ENCODE measurements at places on chromosomes 1 and 21.

DNA sequence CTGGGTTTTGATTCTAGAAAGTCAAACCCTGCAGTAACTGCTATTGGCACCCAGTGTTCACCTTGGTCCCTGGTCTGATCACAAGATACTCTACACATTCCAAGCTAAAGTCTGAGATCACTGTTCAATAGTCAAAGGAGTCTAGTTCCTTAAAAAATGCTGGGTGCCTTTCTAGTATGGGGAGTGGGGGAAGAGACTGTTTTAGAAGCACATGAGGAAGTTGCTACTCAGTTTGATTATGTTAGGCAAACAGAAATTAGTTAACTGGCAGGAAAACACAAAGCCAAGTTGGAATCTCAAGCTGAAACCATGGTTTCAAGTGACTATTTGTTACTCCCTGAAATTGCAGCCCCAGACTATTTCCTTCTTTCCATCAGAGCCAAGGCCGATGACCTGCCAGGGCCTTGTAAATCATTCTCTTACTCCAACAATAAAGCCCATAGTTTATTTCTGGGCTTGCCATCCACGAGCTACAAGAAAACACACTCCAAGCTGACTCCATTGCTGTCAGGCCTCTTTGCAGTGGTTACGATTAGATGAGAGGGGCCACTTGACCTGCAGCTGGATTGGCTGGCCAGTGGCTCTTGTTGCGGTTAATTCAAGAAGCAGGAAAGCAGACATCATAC is 21.1 kb upstream of the VTCN1 start:
- DNase-seq, result no peak

DNA sequence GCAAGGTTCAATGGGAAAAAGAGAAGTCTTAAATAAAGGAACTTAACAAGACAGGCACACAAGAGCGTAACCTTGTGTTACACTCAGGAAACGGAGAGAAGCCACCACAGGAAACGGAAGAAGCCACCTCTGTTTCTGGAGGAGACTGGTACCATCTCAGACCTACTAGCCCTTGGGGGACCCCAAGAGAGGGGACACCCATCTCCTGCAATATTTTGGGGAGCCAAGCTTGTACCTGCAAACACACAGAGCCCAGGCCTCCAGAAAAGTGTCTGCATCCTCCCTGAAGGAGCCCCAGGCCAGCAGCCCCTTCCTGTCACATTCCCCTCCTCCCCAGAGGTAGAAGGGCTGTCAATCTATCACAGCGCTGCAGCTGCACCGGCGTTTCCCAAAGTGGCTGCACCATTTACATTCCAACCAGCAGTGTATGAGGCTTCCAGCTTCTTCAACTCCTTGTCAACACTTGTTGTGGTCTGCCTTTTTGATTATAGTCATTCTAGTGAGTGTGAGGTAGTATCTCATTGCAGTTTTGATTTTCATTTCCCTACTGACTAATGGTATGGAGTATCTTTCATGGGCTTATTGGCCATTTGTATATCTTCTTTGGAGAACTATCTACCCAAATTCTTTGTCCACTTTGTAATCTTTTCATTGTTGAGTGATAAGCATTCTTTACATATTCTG is 23.0 kb upstream of the PADI1 start:
- DNase-seq, result no peak

GRCh38 chr1:109619576-109620400 is at the start of the genes AMPD2 and GNAT2:
Gene AMPD2, plus strand, starts transcription at chr1:109619837. Its CDS starts 1,339 bp downstream, at chr1:109621176.
Gene GNAT2, minus strand, starts transcription at chr1:109619616. Its CDS starts 6,746 bp downstream, at chr1:109612870.
- DNase-seq, result peak; percentile 40

DNA sequence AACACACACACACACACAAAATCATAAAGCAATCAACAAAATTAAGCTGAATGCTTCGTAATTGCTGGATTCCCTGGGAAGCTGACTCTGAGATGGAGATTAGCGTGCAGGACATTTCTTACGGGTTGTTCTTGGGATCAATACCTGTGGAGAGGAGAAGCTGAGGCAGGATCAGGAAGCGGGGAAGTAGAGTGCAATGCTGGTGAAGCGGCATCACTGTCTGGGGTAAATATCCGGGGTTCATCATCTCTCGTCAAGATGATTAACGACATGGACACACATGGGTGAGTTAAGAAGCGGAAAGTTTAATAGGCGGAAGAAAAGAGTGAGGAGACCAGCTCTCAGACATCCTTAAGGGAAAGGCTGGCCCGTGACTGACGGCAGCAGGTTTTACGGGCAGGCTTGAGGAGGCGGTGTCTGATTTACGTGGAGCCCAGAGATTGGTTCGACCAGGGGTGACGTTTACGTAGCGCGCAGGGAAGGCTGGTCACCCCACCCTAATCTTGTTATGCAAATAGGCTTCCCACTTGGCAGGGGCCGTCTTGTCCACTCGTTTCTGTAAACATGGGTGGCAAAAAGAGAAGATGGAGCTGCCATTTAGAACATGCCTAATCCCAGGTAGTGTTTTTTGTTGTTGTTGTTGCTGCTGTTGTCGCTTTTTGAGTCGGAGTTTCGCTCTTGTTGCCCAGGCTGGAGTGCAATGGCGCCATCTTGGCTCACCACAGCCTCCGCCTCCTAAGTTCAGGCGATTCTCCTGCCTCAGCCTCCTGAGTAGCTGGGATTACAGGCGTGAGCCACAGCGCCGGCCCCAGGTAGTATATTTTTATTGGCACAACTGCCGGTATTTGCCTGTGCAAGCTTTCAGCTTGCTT is 135.6 kb upstream of the KCNJ15 start:
- no peak for DNase-seq

DNA sequence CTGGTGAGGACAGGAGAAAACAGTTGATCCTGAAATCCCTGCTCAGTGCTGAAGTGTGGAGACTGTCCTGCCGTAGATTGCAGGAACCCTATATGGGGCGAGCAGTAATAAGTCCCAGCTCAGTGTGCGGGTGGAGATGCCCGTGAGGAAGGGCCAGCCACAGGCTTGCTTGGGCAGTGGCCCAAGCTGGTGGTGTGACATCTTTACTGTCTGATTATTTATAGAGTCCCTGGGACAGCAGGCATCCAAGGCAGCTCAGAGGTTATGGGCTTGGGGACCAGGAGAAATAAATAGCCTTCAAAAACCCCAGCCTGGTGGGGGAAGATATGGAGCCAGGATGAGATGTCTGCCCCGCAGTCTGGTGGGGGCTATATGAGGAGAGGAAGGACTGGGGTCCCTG is 170.7 kb upstream of the POU3F1 start:
- DNase-seq, result no peak

GRCh38 chr1:16243936-16244649 is 7.1 kb upstream of the CPLANE2 start:
- peak; percentile 27 for DNase-seq

- no peak for DNase-seq
Observed at GRCh38 chr1:25028907-25029599, 99.0 kb upstream of the RUNX3 start.

DNA sequence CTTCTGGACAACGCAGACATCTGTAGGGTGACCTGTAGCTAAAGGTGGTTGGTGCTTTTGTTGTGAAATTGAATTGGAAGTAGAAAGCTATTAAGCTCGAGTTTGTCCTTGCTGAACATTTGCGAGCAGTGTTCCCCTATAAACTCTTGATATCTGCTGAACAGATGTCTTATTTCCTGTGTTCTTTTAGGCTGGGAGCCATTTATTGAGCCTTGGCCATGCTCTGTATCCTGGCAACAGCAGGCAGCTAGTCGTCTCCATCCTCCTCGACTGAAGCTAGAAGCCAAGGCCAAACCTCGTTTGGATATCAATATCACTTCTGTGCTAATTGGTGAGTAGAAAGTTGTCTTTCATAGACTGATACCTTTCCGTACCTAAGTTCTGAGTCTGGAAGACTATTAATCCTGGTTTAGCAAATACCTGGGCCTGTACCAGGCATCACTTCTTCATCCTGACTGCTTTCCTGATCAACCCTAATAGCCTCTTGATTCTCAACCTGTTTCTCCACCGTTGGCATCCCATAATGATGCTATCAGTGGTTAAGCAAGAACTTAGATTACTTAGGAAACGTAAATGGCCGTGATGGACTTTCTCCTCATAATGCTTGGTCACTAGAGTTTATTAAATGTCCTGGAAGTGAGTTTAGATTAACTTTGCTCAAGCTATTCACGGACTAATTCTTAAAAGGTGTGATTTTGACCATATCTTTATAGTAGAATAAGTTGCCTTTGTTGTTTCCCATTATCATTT is 103.4 kb downstream of the VPS13D start:
- no peak for DNase-seq

DNA sequence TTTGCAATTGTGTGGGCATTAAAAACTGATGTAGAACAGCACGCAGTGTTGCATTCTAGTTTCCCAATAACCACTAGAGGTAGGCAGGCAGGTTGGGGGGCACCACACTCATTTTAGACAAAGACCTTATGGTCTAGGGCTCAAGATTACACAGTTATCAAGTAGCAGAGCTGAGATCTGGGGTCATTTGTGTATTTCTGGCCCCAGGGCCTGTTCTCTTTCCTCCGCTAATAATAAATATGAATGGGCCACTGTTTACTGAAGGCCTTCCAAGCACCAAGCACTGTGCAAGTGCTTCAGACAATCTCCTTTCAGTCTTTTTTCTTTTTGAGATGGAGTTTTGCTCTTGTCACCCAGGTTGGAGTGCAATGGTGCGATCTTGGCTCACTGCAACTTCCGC is 23.9 kb downstream of the LDLRAD2 start:
- DNase-seq, result no peak

DNA sequence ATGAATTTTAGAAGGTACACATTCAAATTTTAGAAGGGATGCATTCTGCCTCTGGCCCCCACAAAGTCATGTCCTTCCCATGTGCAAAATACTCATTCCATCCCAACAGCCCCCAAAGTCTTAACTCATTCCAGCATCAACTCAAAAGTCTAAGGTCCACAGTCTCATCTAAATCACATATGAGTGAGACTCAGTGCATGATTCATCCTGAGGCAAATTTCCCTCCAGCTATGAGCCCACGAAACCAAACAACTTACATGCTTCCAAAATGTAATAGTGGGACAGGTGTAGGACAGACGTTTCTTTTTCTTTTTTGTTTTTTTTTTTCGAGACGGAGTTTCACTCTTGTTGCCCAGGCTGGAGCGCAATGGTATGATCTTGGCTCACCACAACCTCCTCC is 12.5 kb upstream of the WNT2B start:
- no peak for DNase-seq

- no peak for DNase-seq
Observed at GRCh38 chr1:172674831-172675613, 16.1 kb downstream of the FASLG start.

- no peak for DNase-seq
Observed at GRCh38 chr1:157993918-157994605, 617 bp downstream of the KIRREL1 start.

DNA sequence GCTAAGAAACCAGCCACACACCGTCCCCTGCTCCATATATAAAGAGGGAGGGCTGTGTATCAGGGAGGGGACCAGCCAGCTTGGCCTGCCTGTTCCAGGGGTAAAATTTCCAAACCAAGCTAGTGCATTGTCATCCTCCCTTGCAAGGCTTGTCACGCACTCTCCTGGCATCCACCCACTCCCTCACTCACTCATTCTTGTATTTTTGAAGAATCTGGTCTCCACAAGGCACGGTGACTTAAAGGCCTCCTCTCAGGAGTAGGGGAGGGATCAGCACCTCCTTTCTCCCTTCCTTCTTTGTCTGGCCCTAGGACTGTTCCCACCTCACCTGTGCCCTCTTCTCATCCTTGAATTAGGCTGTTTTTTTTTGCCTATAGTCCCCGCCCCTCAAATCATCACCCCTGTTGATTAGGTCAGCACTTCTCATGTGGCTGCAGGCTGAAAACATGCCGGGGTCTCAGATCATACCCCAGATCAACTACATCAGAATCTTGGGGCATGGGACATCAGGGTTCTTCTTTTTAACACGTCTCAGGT is 5.0 kb downstream of the ABCA4 start:
- DNase-seq, result no peak

DNA sequence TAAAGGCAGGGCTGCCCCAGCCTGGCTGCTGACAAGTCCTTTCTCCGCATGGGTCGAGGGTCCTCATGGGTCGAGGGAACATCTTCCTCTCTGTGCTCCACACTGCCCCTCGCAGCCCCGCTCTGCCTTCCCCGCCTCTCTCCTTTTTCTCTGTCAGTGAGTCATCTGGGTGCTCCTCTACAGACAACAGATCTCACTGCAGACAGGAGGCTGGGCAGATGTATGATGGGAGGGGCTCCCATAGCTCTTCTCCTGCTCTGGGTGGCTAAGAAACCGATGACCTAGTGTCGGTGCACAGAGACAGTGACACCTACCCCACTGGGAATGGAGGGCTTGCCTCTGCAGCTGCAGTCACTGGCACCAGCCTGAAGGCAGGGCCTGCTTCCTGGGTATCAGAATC is 5.5 kb downstream of the KCNA10 start:
- no peak for DNase-seq

- DNase-seq, result no peak
Observed at GRCh38 chr1:206498685-206499084, 8.6 kb upstream of the RASSF5 start.

DNA sequence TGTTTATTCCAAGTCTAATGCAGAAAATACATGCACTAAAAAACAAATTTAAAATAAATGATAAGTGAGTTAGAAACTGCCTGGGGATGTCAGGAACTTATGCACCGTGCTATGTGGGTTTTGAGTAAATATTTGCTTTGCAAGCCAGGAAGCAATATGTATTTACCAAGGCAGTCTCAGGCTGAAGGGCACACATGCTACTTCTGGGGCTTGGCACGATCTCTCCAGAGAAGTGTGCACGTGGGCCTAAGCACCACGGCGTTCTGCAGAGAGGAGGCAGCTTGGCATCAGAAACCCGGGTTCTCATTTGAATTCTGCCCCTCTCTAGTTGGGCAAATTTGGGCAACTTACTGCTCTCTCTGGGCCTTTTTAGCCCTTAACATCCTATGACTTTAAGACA is 72.6 kb upstream of the ROR1 start:
- DNase-seq, result no peak

GRCh38 chr1:182604175-182605164 is at the start of gene RGS16:
Gene RGS16, minus strand, starts transcription at chr1:182604389. Its CDS starts 130 bp downstream, at chr1:182604259.
- peak; percentile 69 for DNase-seq

GRCh38 chr1:68585351-68585750 is 88.5 kb upstream of the DEPDC1 start:
- no peak for DNase-seq

DNA sequence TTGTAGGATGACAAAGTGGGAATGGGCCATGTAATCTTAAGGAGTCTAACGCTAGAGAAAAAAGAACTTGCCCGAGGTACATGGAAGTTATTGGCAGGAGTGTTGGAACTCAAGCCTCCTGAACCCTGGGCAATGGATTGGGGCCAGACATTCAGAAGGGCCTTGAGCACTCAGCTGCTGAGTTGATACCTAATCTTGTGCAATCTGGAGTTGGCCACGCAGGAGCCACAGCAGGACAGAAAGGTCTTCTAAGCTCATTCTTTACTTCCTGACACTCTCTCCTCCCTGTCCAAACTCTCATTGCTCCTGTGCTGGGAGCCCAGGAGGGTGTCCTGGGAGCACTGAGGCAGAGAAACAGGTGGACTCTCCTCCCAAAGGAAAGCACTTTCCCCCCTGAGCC is 25.1 kb upstream of the CSF1 start:
- no peak for DNase-seq

DNA sequence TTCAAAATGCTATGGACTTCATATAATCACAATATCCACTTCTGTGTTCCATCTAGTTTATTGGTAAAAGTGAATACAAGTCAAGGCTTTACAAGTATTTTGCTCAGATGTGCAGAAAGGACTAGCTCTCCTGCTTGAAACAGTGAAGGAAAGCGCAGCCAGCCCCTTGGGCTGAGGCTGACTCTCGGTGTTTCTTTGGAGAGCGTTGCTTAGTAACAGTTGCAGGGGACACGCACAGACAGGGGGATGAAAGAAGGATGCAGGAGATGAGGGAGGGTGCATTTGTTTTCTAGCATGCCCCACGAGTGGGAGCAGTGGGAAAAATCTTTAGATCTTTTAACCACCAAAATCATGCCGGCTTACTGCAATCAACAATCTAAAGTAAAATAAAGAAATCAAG is 9.1 kb downstream of the PYCR2 start:
- no peak for DNase-seq
